ENCODE measurements at places on chromosomes 1 and 21.

GRCh38 chr1:60376196-60376595, 302.6 kb upstream of the C1orf87 start:
- no peak for DNase-seq

GRCh38 chr1:21634806-21635535, 34.2 kb downstream of the RAP1GAP start:
- DNase-seq: peak; percentile 41

DNA sequence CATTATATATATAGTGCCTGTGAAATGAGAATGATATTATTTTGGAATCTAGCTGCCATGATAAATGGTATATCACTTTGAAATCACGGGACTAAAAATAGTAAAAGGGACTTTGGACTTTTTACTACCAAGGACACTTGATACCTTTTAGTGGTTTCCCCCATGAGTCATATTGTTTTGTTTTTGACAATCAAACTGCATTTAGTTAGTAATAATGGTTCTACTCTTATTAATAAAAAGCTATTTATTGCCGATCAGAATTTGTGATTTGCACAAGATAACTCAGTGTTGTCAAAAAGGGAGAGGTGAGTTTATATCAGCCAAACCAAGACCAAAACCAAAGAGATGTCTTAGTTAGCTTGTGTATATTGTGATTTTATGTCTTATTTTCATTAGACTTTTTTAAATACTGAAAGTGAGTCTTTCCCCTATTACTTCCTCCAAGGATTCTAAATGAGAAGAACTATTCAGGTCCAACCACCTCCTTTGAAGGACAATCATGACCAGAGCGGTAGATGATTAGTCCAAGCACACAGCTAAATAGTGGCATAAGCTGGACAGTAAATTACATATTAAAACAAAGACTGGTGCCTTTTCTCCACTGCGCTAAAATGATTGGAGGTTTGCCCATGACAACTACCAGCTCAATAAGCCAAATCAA, 281.7 kb upstream of the ESRRG start:
- no peak for DNase-seq

DNA sequence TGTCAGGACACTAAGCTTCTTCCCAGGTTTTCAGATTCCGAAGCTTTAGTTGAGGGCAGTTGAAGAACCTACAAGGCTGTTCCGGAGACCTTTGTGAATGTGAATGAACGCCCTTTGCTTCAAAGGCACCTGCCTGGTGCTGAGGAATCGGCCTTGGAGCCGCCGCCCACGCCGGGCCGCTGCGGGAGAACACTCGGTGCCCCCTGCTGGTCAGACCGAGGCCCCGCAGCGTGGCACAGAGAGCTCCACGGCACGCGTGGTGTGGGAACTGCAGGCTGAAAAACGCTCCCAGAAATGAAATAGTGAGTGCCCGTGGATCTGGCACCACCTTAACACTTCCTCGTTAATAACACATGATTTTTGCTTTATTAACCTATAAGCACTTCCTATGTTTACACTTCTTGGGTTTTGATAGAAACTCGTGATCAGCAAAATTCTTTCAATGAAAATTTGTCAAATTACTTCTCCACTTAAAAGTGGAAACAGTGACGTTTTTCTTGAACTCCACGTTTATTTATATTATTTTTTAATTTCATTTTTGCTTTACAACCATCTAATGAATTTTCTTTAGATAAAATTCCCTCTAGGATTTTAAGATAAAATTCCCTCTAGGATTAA, 460.6 kb downstream of the DSCAM start:
- no peak for DNase-seq

- DNase-seq: no peak
Measured at GRCh38 chr1:172885411-172885810, 165.3 kb downstream of the TNFSF18 start.

DNA sequence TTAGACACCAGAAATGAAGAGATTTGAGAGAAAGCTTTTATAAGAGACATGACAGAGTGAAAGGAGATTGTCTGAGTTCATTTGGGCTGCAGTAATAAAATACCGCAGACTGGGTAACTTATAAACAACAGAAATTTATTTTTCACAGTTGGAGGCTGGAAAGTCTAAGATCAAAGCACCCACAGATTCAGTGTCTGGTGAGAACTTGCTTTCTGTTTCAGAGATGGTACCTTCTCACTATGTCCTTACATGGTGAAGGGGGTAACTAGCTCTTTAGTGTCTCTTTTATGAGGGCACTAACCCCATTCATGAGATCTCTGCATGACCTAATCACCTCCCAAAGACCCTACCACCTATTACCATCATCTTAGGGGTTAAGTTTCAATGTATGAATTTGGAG, 30.9 kb upstream of the FCRL4 start:
- no peak for DNase-seq

GRCh38 chr1:179786815-179787685, 44.0 kb downstream of the FAM163A start:
- DNase-seq: no peak

- DNase-seq: no peak
Measured at GRCh38 chr1:153178922-153179321, 24.3 kb upstream of the LELP1 start.

GRCh38 chr1:22792396-22793160, 81.9 kb downstream of the EPHB2 start:
- no peak for DNase-seq

GRCh38 chr1:162070094-162070748, 730 bp downstream of the NOS1AP start:
- no peak for DNase-seq

GRCh38 chr21:14683063-14683462, 136.9 kb upstream of the SAMSN1 start:
- no peak for DNase-seq

- no peak for DNase-seq
Measured at GRCh38 chr1:94743862-94744261, 76.3 kb upstream of the SLC44A3 start.

GRCh38 chr1:234065794-234066447, 161.4 kb downstream of the SLC35F3 start:
- peak; percentile 26 for DNase-seq

DNA sequence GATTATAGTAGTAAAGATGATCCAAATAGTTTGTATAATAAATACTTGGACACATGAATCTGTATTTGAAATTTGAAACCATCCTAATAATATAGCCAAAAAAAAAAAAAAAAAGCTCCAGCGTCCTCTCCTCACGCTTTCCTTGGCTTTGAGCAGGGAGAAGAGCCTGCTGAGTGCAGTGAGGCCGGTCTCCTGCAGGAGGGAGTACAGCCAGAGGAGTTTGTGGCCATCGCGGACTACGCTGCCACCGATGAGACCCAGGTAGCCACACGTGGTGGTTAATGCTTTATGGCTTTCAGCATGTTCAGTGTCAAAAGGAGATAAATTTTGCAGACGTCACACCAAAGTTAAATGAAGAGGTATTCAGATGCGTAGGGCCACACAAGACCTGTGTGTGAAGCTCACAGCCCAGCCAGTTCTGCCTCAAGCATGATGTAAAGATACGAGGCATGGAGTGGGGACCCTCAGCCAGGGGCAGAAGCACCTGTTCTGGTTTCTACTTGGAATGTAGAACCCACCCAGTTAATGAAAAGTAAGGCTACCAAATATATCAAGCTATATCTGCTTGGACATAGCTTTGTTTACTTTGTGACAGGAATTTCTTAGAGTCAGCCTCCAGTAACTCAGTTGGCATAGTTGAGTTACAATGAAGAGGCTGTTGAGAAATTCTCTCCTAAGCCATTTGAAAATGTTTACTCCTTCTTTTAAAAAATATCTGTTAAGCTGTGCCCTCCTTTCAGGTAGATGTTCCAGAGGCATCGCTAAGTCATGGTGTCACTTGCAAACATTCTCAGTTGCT, 8.1 kb downstream of the PRMT2 start:
- no peak for DNase-seq

GRCh38 chr21:46394595-46395104, 64.0 kb upstream of the DIP2A start:
- no peak for DNase-seq

DNA sequence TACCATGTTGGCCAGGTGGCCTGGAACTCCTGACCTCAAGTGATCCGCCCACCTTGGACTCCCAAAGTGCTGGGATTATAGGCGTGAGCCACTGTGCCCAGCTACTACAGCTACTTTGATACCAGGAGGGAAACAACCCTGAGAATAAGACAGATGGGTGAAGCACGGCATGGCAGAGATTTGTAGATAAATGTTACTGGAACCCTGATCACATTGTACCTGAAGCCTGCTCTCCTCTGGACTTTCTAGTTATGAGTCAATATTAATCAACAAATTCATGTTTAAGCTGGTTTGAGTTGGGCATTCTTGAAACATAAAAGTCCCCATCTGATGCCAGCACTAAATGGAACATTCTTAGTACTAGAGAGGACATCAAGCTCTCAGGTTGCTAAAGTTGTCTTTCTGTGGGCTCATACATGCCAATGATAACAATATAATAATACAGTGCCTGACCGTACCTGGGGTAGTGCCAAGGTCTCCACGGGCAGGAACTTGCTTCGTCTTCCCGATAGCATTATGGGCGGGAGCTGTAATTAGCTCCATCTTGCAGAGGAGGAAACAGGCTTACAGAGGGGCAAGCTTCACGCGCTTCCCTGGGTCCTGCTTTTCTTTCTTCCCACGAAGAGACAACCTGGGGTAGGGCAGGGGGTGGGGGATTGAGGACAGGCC, 30.7 kb upstream of the SLC19A1 start:
- DNase-seq: no peak

DNA sequence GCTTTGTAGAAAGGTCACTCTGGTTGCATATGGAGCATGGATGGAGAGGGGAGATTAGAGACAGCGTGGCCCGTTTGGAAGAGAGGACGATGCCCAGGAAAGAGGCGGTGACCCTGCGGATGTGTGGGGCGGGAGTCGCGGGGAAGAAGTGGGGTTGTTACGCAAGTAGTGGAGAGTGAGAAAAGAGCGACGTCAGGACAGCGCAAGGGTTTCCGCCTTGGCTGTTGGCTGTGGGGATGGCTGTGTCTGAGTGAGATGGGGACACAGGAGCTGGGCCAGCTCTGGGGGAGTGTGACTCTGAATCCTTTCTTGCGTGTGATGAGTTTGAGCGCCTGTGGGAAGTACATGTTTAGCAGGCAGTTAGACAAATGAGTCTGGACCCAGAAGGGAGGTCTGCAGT, 3.8 kb downstream of the B4GALT2 start:
- no peak for DNase-seq

DNA sequence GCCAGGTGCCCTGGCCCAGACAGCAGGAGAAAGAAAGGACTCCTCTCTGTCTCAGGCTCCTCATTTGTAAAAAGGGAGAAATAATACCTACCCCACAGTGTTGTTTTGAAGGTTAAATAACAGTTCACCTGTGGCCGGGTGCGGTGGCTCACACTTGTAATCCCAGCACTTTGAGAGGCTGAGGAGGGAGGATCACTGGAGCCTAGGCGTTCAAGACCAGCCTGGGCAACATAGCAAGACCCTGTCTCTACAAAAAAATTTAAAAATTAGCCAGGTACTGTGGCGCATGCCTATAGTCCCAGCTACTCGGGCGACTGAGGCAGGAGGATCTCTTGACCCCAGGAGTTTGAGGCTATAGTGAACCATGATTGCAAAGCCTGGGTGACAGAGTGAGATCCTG, 2.5 kb upstream of the TMEM200B start:
- no peak for DNase-seq

GRCh38 chr1:25544243-25544764, 898 bp downstream of the LDLRAP1 start:
- DNase-seq: no peak

DNA sequence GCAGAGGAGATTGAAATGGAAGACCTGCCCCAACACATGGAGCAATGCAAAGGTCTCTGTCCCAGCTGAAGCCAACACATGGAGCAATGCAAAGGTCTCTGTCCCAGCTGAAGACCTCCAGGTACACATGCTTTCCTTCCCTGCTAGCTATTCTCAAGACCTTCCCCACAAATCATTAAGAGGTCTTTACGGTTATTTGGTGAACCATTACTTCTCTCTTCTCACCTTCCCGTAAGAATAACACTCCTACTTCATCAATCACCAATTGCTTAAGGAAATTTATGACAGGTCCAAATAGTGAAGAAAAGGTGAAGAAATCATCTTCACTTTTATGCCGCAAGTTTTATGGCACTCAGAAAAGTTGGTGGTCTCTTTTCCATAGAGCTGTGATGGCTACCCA, 138.8 kb downstream of the NTPCR start:
- DNase-seq: no peak

DNA sequence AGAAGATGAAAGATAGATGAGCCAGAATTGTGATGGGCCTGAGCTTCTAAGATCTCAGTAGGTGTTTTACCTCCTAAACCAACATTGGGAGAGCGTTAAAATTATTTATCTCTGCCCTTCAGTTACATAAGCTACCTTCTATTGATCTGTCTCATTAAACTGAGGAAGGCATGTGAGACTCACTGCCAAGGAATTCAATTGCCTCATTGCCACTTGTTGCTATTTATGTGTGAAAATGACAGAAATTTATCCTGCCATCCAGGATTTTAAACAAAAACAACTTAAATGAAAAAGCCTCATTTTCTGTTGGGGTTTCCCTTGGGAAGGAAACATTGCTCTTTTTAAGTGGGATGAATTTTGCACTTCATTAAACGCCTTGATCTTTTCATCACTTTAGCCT, 78.7 kb upstream of the RUNX1 start:
- DNase-seq: no peak

DNA sequence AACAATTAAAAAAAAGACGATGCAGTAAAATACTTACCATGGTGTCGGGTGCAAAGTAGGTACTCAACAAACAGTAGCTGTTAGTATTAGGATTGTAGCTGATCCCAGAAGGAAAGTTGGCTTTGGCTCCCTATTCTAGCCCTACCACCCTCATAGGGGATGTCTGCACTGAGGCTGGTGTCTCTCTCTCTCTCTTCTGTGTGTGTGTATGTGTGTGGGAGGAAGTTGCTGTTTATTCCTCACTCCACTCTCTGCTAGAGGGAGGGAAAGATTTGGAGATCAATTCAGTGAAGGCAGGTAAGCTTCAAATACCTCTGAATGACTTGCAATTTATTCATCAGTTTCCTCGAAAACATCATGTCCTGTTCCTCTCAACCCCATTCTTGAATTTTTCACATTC, 124.4 kb downstream of the PTPRU start:
- no peak for DNase-seq

- no peak for DNase-seq
Measured at GRCh38 chr1:35316264-35316663, 47.8 kb downstream of the ZMYM4 start.

- DNase-seq: no peak
Measured at GRCh38 chr1:30313176-30313575, 410.2 kb downstream of the MATN1 start.

DNA sequence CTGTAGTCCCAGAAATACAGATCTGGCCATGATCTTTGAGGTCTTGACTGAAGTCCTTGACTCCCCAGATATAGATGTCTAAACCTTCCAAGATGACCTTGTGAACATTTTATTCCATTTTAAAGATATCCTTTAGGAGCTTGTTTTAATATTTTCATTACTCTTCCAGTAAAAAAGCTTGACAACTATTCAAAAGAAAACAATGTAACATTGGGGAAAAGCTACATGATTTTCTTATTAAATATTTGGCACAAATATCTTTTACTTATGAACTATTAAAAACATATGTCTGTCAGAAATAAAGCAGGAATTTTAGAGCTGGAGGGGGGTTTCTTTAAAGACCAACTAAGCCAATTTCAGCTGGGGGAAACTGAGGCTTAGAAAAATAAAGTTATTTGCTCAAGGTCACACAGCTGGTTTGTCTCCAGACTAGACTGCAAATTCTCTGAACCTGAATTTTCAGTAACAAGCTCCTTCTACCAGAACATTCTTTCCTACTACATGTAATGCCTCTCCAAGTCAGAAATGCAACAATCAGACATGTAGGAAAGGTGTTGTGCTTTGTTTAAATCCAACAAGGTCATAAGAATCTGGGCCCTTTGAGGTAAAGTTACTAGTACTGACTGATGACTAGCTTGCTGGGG, 67.0 kb upstream of the PTCH2 start:
- DNase-seq: no peak
